ENCODE measurements at places on chromosomes 3 and 15. TPM values are rescaled to one million over a fixed set of nuclear protein-coding genes. Genes with fewer than 3 reads are reported as not detected.

The TIMP4 gene
- total RNA-seq, result 0.98 TPM

The C3orf38 gene
- total RNA-seq, result 15.9 TPM

The AHSG gene
- total RNA-seq, result not detected

The VIPR1 gene
- not detected for total RNA-seq

The CMC1 gene
- 11.2 TPM for total RNA-seq

The COL8A1 gene
- 81.4 TPM for total RNA-seq

The GOLGA6A gene
- total RNA-seq, result not detected

The MCF2L2 gene
- total RNA-seq, result 0.15 TPM

All from mammary microvascular endothelial cell (primary cell).